ENCODE measurements at places on chromosomes 4 and X. TPM values are rescaled to one million over a fixed set of nuclear protein-coding genes. Genes with fewer than 3 reads are reported as not detected.

DNA sequence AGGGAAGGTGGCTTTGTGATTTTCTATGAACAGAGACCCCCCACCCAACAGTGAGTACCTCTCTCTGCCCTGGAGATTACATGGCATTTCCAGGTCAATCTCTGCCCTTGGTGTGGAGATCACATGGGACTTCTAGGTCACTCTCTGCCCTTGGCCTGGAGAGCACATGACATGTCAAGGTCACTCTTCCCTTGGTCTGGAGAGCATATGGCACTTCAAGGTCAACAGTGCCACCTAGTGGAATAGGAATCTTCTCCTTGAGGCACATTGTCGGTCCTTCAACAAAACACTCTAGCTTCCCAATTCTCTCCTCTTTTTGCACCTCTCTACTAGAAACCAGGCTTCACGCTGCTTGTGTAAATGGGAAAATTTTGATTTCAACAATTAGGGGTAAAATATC, 66.2 kb upstream of the TACR3 start:
- no peak for DNase-seq

- DNase-seq, result peak; percentile 70
Measured at GRCh38 chr4:72567821-72568675, 973 bp downstream of the ADAMTS3 start.

DNA sequence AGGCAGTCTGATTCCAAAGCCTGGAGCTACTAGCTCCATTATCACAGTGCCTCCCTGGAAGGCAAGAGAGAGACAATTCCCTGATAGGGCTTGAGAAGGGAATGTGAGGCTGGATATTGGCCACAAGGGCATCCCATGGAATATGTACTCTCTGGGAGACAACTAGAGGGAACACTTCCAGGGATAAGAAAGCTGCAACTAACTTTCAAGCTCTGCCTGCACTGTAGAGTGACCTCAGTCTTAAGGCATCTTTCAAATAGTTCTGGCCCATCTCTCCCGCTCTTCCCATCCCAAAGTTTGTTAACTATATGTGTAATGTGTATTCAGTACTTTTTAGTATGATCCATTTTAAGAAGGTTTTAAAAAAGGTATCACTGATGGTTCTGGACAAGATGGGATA, 13.1 kb upstream of the RNF212 start:
- no peak for DNase-seq

DNA sequence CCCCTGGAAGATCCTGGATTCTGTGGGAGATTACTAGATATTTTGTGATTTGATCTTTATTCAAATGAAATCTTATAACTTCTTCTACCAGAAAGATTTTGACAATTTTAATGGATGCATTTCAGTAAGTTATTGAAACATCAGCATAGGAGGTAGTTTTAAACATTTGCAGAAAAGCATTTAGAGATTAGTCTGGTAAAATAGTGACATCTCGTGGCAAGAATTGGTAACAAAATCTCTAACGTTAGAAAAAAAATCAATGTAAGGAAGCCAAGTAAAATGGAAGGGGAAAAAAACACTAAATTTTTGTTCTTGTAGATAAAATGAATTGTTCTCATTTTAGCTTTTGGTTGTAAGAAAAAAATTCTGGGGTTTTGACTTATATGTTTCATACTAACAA, 73.3 kb downstream of the TASL start:
- no peak for DNase-seq

The CT47B1 gene
- total RNA-seq, result not detected

All from Daoy (cell line).